ENCODE measurements at places on chromosomes 13 and 19.

DNA sequence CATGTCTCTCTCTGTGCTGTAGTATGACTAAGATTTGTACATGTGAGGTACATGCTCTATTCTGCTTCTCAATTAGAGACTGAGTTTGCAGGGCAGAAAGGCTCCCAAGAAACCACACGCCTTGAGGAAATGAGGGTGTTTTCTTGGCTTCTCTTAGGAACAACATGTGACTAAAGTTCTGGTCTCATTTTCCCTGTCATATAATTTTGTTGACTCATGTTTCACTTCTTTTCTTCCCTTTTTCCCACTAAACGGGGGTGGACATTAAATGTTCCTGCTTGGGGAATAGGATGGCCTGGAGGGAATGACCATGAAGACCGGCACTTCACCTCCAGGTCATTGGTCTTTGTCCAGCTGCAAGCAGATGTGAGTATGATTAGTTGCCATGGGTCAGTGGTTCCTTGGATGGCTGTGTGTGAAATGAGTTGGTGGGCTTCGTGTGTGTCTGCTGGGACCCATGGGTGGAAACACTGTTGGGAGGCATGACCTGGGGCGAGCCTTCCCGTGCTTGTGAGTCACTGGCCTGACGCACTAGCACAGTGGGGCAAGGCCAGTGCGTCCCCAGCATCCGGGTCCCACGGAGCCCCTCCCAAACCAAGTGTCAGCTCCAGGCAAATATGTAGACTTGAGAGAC lies 56.6 kb downstream of the COL4A1 start:
- no peak for DNase-seq

- DNase-seq, result no peak
These were observed 1.7 kb downstream of the YJEFN3 start for GRCh38 chr19:19530423-19530804.

DNA sequence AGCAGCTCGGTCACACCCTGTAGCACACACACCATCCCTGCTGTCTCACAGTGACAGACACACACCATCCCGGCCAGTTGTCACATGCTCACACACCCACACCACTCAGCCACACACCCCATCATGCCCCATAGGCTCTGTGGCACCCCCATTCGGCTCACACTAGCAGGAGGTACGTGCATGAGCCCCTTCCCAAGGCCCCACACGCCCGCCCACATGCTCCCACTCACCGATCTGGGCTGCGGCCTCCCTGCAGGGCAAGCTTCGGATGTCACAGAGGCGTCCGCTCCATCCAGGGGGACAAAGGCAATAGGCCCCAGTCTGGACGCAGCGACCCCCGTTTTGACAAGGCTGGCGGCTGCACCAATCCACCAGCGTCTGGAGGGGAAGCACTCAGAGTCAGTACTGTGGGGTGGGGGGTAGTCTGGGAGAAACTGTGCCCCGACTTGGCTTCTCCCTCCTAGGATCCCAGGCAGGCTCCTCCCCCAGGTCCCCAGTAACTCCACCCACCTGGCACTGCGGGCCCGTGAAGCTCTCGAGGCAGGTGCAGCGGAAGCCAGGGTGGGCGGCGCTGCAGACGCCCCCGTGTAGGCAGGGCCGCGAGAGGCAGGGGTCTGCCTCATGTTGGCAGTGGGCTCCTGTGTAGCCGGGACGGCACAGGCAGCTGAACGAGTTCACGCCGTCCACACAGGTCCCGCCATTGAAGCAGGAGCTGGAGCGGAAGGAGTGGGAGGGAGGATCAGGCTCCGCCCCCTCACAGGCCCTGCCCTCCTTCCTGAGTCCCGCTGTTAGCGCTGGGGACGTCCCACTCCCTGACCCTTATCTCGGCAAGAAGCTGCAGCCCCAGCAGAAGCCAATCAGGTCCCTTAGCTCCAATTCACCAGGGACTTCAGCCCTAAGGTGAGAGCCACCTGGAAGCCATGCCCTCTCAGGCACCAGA lies 20.1 kb downstream of the NOTCH3 start:
- DNase-seq, result no peak

DNA sequence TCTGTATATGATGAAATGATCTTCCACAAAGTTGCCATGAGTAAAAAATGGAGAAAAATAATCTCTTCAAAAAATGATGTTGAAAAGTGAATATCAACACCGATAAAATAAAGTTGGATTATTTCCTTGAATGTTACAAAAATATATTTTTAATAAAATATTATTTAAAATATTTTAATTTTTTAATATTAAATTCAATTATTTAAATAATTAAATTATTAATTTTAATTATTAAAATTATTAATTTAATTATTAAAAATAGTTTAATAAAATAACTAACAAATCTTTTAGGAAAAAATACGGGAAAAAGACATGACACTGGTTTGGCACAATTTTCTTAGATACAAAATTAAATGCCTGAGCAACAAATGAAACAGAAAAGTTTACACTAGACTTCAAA lies 21.3 kb downstream of the ZNF626 start:
- DNase-seq, result no peak

DNA sequence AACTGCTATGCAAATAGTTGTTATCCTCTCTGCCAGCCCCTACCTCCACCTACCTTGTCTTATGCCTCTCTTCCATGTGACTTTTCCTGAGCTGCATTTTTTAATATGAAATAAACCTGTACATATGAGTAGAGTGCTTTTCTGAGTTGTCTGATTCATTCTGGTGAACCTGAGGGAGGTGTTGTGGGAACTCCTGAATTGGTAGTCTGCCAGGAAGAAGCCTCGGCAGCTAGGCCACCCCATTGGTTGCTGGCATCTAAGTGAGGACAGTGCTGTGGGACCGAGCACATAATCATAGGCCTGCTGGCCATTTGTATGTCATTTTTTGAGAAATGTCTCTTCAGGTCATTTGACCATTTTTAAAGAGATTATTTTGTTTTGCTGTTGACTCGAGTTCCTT lies 1146.8 kb downstream of the UQCRFS1 start:
- no peak for DNase-seq

- DNase-seq, result no peak
These were observed 5.6 kb downstream of the TLE6 start for GRCh38 chr19:2982983-2983350.

GRCh38 chr19:33285441-33285927 lies 16.9 kb downstream of the CEBPA start:
- no peak for DNase-seq

All from MM.1S (cell line).